Endothelial cell of coronary artery (primary cell): ENCODE measurements at places on chromosomes 5 and 9. TPM values are rescaled to one million over a fixed set of nuclear protein-coding genes. Genes with fewer than 3 reads are reported as not detected.

CDH12 gene
- total RNA-seq = not detected in 2 replicates

WASHC1 gene
- total RNA-seq = 4.9 and 5.6 TPM in 2 replicates

ZNF354C gene
- total RNA-seq = 4.0 and 7.6 TPM in 2 replicates

SAXO1 gene
- total RNA-seq = not detected in 2 replicates

OCLN gene
- 3.4 and 4.1 TPM in 2 replicates for total RNA-seq

TRIP13 gene
- 12.8 and 34.1 TPM in 2 replicates for total RNA-seq

ANKS6 gene
- 8.4 and 11.8 TPM in 2 replicates for total RNA-seq

GRM6 gene
- total RNA-seq = not detected in 2 replicates
